ENCODE measurements at places on chromosomes 11 and 22. TPM values are rescaled to one million over a fixed set of nuclear protein-coding genes. Genes with fewer than 3 reads are reported as not detected.

GRCh38 chr22:22243033-22243680 is 1.4 kb upstream of the VPREB1 start:
- no peaks in the 10 kb centered on the region for H3K4me1 ChIP-seq
- peaks cover 86% of the 10 kb centered on the region for H3K27me3 ChIP-seq
- no peak overlapping the region for H3K4me3 ChIP-seq

DNA sequence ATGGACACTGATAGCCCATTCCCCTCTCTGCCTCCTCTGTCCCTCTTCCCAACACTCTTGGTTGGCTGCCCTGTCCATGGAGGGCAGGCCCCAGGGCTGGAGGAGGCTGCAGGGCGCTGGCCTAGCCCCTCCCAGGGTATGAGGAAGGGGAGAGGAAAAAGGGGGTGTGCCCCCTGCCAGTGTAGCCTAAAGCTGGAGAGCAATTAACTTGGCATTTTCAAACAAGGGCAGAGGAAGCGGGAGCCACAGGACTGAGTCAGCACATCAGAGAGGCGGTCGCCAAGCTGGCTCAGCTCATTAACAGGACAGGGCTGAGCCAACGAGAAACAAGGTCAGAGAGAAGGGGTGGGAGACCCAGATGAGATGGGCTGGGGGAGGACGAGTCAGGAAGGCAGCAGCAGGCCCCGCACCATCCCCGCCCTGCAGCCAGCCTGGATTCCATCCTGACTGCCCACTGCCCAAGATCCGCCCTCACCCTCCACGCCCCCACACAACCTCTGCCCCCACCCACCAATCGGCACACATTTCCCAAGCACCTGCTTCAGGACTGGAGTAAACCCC is 76.3 kb downstream of the BUD13 start:
- H3K27me3 ChIP-seq: no peaks in the 10 kb centered on the region
- no peaks in the 10 kb centered on the region for H3K4me1 ChIP-seq
- H3K36me3 ChIP-seq: no peaks in the 10 kb centered on the region
- H3K4me3 ChIP-seq: no peak overlapping the region
- H3K27ac ChIP-seq: no peak overlapping the region
- DNase-seq: peak; percentile 89

GRCh38 chr11:76657187-76658170 is 13.1 kb downstream of the LRRC32 start:
- peaks cover 10% of the 10 kb centered on the region for H3K4me1 ChIP-seq
- H3K4me3 ChIP-seq: no peak overlapping the region
- no peaks in the 10 kb centered on the region for H3K27me3 ChIP-seq
- H3K27ac ChIP-seq: no peak overlapping the region

GRCh38 chr22:43009444-43009843 is 5.5 kb downstream of the PACSIN2 start:
- DNase-seq: no peak
- no peak overlapping the region for H3K27ac ChIP-seq
- peaks cover 9% of the 10 kb centered on the region for H3K4me1 ChIP-seq

DNA sequence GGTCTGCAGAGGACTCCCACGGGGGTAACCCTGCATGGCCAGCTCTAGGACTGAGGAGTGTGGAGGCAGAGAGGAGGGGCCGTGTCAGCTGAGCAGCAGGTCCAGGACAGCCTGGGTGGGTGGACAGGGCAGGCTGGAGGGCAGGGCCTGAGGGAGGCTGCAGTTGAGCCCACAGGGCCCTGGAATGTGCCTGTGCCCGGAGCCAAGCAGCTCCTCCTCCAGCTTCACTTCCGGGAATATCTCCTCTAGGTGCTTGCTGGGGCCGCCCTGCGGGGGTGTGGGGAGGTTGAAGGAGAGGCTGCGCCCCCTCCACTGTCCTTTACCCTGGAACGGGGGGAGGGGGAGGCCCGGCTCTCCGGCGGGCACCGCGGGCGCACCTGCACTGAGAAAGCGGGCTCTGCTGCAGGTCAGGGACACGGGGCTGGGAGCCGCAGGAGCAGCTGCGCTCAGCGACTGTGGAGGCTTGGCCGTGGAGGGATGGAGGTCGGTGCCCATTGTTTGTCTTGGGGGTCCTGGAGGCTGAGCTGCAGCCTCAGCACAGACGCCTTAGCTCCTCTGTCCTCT is 1293.2 kb downstream of the BRD1 start:
- H3K36me3 ChIP-seq: peaks cover 7% of the 10 kb centered on the region
- peaks cover 6% of the 10 kb centered on the region for H3K4me1 ChIP-seq
- H3K27ac ChIP-seq: no peak overlapping the region
- H3K27me3 ChIP-seq: no peaks in the 10 kb centered on the region
- no peak overlapping the region for H3K4me3 ChIP-seq

DNA sequence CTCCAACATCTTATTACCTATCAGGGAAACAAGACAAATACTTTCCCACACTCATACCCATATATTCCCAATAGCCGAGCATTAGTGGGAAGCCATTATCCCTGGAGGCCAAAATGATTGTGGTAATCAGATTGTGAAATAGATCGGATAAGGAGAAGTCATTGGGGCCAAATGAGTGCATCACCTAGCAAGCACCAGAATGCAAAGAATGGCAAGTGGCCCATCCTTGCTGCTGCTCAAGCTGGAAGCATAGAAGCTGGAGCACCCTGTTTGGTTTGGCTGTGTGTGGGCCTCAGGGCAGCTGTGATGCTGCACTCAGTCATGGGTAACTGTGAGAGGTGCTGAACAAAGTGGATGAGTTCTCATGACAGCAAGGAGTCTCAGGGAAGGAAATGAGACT is 18.7 kb upstream of the DBX1 start:
- H3K27me3 ChIP-seq: no peaks in the 10 kb centered on the region
- H3K4me3 ChIP-seq: no peak overlapping the region
- no peaks in the 10 kb centered on the region for H3K36me3 ChIP-seq
- H3K27ac ChIP-seq: no peak overlapping the region
- no peaks in the 10 kb centered on the region for H3K4me1 ChIP-seq

DNA sequence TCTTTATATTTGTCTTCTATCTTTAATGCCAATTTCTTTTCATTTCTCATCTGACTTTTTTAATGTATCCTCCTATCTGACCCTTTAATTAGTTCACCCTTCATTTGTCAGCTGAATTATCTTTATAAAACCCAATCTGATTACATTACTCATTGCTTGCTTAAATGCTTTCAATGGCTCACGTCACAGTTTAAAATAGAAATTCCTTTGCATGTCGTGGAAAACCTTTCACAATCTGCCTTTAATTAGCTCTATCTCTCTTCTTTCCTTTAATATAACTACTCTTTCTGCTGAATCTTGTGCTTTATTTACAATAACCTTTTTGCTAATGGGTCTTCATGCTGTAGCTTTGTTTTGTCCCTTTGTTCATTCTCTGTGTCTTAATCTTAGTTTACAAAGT is 125.7 kb downstream of the DYNC2H1 start:
- no peak for DNase-seq
- H3K4me1 ChIP-seq: peaks cover 2% of the 10 kb centered on the region
- peak overlapping the region; percentile 37 for H3K4me3 ChIP-seq
- no peaks in the 10 kb centered on the region for H3K36me3 ChIP-seq
- H3K27ac ChIP-seq: no peak overlapping the region

- H3K36me3 ChIP-seq: no peaks in the 10 kb centered on the region
- H3K4me3 ChIP-seq: no peak overlapping the region
- DNase-seq: no peak
Measured at GRCh38 chr11:72773291-72773690, 20.6 kb downstream of the STARD10 start.

GRCh38 chr11:85694385-85694980 is 8.5 kb upstream of the CCDC89 start:
- H3K27ac ChIP-seq: no peak overlapping the region
- no peaks in the 10 kb centered on the region for H3K36me3 ChIP-seq
- H3K27me3 ChIP-seq: no peaks in the 10 kb centered on the region
- H3K4me1 ChIP-seq: no peaks in the 10 kb centered on the region
- no peak overlapping the region for H3K4me3 ChIP-seq

GRCh38 chr11:124658986-124659385 is 14.6 kb downstream of the SIAE start:
- DNase-seq: no peak
- no peak overlapping the region for H3K27ac ChIP-seq
- no peaks in the 10 kb centered on the region for H3K4me1 ChIP-seq
- no peak overlapping the region for H3K4me3 ChIP-seq
- peaks cover 5% of the 10 kb centered on the region for H3K27me3 ChIP-seq

GRCh38 chr11:69008737-69009440 is 4.2 kb downstream of the MRGPRF start:
- peaks cover 25% of the 10 kb centered on the region for H3K4me1 ChIP-seq
- H3K4me3 ChIP-seq: no peak overlapping the region
- DNase-seq: peak; percentile 62
- H3K36me3 ChIP-seq: no peaks in the 10 kb centered on the region
- H3K27ac ChIP-seq: no peak overlapping the region

GRCh38 chr11:91805293-91805692 is 419.3 kb upstream of the FAT3 start:
- H3K27ac ChIP-seq: no peak overlapping the region
- no peak overlapping the region for H3K4me3 ChIP-seq
- peaks cover 24% of the 10 kb centered on the region for H3K4me1 ChIP-seq
- no peak for DNase-seq
- no peaks in the 10 kb centered on the region for H3K27me3 ChIP-seq
- H3K36me3 ChIP-seq: no peaks in the 10 kb centered on the region

DNA sequence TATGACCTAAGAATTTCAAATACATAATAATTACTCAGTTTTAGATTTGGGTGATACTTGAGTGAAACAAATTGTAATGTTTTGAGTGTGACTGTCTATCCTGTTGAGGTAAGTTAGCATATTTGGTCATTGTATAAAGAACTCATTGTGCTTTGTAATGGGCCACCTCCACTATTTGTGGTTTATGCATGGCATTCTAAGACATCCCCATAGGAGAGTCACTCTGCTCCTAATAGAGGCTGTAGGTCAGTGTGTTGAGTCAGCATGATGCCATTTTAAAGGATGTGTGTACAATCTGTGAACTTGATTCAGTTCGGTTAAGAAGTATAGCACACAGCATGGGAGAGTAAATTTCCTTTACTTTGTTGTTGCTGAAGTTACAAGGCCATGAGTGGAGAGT is 1112.4 kb downstream of the JRKL start:
- H3K4me3 ChIP-seq: no peak overlapping the region
- H3K27ac ChIP-seq: no peak overlapping the region
- H3K36me3 ChIP-seq: peaks cover 4% of the 10 kb centered on the region

- no peak for DNase-seq
- H3K4me1 ChIP-seq: no peaks in the 10 kb centered on the region
- H3K27ac ChIP-seq: no peak overlapping the region
- H3K36me3 ChIP-seq: peaks cover 71% of the 10 kb centered on the region
Measured at GRCh38 chr22:50216684-50217520, 16.1 kb downstream of the SELENOO start.

- H3K27me3 ChIP-seq: no peaks in the 10 kb centered on the region
- peaks cover 16% of the 10 kb centered on the region for H3K36me3 ChIP-seq
- H3K27ac ChIP-seq: peak overlapping the region; percentile 13
- DNase-seq: peak; percentile 77
- H3K4me1 ChIP-seq: no peaks in the 10 kb centered on the region
Measured at GRCh38 chr22:19430890-19431541, 517 bp downstream of the HIRA start.

DNA sequence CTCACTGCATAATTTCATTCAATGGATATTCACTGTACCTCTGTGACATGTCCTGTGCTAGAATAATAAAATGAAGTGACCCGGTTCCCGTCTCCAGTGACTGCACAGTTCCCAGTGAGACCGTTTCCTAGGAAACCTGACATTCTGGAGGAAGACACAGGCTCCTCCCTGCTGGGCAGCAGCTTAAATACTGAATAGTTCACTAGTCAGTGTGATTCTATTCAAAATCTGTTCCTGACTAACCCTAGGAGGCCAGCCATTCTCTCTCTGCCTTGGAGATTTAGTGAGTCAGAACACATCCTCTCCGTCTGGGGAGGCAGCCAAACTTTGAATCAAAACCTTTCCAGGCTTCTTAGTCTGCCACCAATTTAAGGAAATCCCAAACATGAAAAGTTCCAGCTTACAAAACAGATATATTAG is 11.3 kb downstream of the TRIM66 start:
- DNase-seq: peak; percentile 92
- peaks cover 12% of the 10 kb centered on the region for H3K4me1 ChIP-seq
- H3K4me3 ChIP-seq: peak overlapping the region; percentile 54
- no peaks in the 10 kb centered on the region for H3K36me3 ChIP-seq
- H3K27me3 ChIP-seq: no peaks in the 10 kb centered on the region
- peak overlapping the region; percentile 99 for H3K27ac ChIP-seq

- no peaks in the 10 kb centered on the region for H3K36me3 ChIP-seq
- H3K4me3 ChIP-seq: no peak overlapping the region
- H3K27me3 ChIP-seq: no peaks in the 10 kb centered on the region
- H3K27ac ChIP-seq: no peak overlapping the region
Measured at GRCh38 chr11:37595845-37596244, 997.8 kb upstream of the RAG2 start.

GRCh38 chr11:116730241-116730561 is 42.6 kb downstream of the BUD13 start:
- no peak overlapping the region for H3K27ac ChIP-seq
- H3K4me1 ChIP-seq: no peaks in the 10 kb centered on the region
- H3K4me3 ChIP-seq: no peak overlapping the region
- H3K36me3 ChIP-seq: no peaks in the 10 kb centered on the region
- H3K27me3 ChIP-seq: no peaks in the 10 kb centered on the region

- H3K27me3 ChIP-seq: peaks cover 57% of the 10 kb centered on the region
- H3K4me3 ChIP-seq: peak overlapping the region; percentile 78
- no peak overlapping the region for H3K27ac ChIP-seq
Measured at GRCh38 chr22:46149512-46150033, 753 bp upstream of the PPARA start.

DNA sequence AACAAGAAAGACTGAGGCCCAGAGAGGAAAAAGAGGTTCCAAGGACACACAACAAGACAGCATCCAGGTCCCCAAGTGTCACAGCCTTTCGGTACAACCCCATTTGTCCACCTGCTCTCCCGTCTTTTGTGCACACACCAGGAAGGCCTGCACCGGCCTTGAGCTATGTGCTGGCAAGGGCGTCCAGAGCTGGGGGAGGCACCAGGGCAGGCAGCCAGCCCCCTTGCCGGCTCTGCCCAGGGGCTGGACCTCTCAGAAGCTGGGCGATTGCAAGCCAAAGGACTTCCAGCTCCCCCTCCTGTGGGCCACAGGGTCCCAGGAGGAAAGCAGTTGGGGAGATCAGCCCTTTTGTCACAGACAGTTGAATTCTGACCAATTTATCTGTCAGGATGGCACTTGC is 210.5 kb downstream of the MN1 start:
- H3K36me3 ChIP-seq: no peaks in the 10 kb centered on the region
- H3K27ac ChIP-seq: no peak overlapping the region
- DNase-seq: no peak
- H3K4me3 ChIP-seq: no peak overlapping the region
- no peaks in the 10 kb centered on the region for H3K4me1 ChIP-seq

GRCh38 chr11:95917193-95918036 is 6.5 kb downstream of the MTMR2 start:
- H3K27ac ChIP-seq: no peak overlapping the region
- H3K27me3 ChIP-seq: no peaks in the 10 kb centered on the region
- H3K36me3 ChIP-seq: peaks cover 4% of the 10 kb centered on the region
- no peak for DNase-seq
- H3K4me1 ChIP-seq: peaks cover 3% of the 10 kb centered on the region

- H3K27ac ChIP-seq: peak overlapping the region; percentile 6
- H3K4me3 ChIP-seq: peak overlapping the region; percentile 64
- no peak for DNase-seq
- no peaks in the 10 kb centered on the region for H3K36me3 ChIP-seq
- peaks cover 21% of the 10 kb centered on the region for H3K27me3 ChIP-seq
Measured at GRCh38 chr11:8283100-8283464, 19.4 kb upstream of the LMO1 start.

The ALG8 gene
- 73.2 TPM for total RNA-seq

The NXPE4 gene
- total RNA-seq: not detected

The APOA5 gene
- total RNA-seq: not detected

The SMIM35 gene
- not detected for total RNA-seq

The OR52E8 gene
- total RNA-seq: not detected

The CLMP gene
- 93.6 TPM for total RNA-seq

The POU2AF3 gene
- total RNA-seq: 0.41 TPM
